ENCODE measurements at places on chromosomes 6 and 20. TPM values are rescaled to one million over a fixed set of nuclear protein-coding genes. Genes with fewer than 3 reads are reported as not detected.

The DEFB124 gene
- total RNA-seq: not detected

The PHF1 gene
- 15.7 TPM for total RNA-seq

The PACSIN1 gene
- not detected for total RNA-seq

The ZNF337 gene
- 13.7 TPM for total RNA-seq

The GABRR1 gene
- total RNA-seq: not detected

The ABHD16B gene
- not detected for total RNA-seq

The AK9 gene
- 2.4 TPM for total RNA-seq

The PROKR2 gene
- not detected for total RNA-seq

The OPRM1 gene
- not detected for total RNA-seq

The SPDEF gene
- not detected for total RNA-seq

The CALHM6 gene
- total RNA-seq: 0.67 TPM

The UST gene
- total RNA-seq: 22.2 TPM

The SUN5 gene
- not detected for total RNA-seq

The PHACTR3 gene
- 11.1 TPM for total RNA-seq

The SLC22A7 gene
- total RNA-seq: not detected

The SYNDIG1 gene
- total RNA-seq: 5.7 TPM

The CLVS2 gene
- total RNA-seq: not detected

The RSPH9 gene
- 0.50 TPM for total RNA-seq

The GPR6 gene
- total RNA-seq: not detected

The NKAPL gene
- total RNA-seq: 1.0 TPM

The RAET1E gene
- total RNA-seq: 9.2 TPM

The TXNDC5 gene
- total RNA-seq: 170 TPM

The PLEKHG1 gene
- 63.2 TPM for total RNA-seq

The RNF182 gene
- not detected for total RNA-seq

The C20orf141 gene
- total RNA-seq: not detected

The CST2 gene
- total RNA-seq: not detected

The FGD2 gene
- not detected for total RNA-seq

The COL11A2 gene
- total RNA-seq: 0.17 TPM

The TREML2 gene
- under 0.01 TPM for total RNA-seq

The ADGRF5 gene
- total RNA-seq: not detected

The SPATA25 gene
- total RNA-seq: 0.99 TPM

The OXT gene
- not detected for total RNA-seq

The VGLL2 gene
- not detected for total RNA-seq

The TNXB gene
- 1.7 TPM for total RNA-seq

The RBM24 gene
- 0.49 TPM for total RNA-seq

The NKX2-4 gene
- not detected for total RNA-seq

The RHAG gene
- not detected for total RNA-seq

The SLX4IP gene
- 11.0 TPM for total RNA-seq

The HRH3 gene
- total RNA-seq: not detected

The SSTR4 gene
- not detected for total RNA-seq

The COQ3 gene
- 7.5 TPM for total RNA-seq

The FNDC11 gene
- 0.45 TPM for total RNA-seq

The HLA-DOB gene
- total RNA-seq: 3.8 TPM

The SLC2A10 gene
- total RNA-seq: 0.40 TPM

The POM121L2 gene
- total RNA-seq: not detected

The POFUT1 gene
- total RNA-seq: 36.7 TPM

The PDE7B gene
- total RNA-seq: 0.50 TPM

The STX11 gene
- total RNA-seq: 1.2 TPM

The CRIP3 gene
- not detected for total RNA-seq

The PPP1R10 gene
- total RNA-seq: 141 TPM

The GPX5 gene
- not detected for total RNA-seq

The LPIN3 gene
- total RNA-seq: 16.0 TPM

The PRL gene
- total RNA-seq: not detected

The BMP6 gene
- 0.33 TPM for total RNA-seq

The GSTA2 gene
- not detected for total RNA-seq

The CAP2 gene
- total RNA-seq: 8.6 TPM

The CALHM5 gene
- total RNA-seq: not detected

Data from mammary epithelial cell (primary cell).